BE2C (cell line): ENCODE measurements at places on chromosomes 4 and X.

DNA sequence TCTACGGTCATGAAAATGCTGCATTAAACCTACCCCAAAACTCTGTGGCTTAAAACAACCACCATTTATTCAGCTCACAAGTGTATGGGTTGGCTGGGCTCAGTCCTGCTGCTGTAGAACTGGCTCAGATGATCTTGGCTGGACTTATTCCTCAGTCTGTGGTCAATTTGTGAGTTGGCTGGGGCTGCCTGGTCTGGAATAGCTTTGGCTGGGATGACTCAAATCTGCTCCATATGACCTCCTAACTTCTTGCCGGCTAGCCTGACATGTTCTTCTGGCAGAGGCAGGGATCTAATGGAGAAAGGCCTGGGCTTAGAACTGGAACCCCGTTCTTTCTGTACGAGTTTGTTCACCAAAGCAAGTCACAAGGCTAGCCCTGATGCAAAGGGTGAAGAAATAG is 71.7 kb downstream of the CFAP299 start:
- DNase-seq: no peak

GRCh38 chrX:136021160-136021559 is 35.9 kb downstream of the SLC9A6 start:
- no peak for DNase-seq

DNA sequence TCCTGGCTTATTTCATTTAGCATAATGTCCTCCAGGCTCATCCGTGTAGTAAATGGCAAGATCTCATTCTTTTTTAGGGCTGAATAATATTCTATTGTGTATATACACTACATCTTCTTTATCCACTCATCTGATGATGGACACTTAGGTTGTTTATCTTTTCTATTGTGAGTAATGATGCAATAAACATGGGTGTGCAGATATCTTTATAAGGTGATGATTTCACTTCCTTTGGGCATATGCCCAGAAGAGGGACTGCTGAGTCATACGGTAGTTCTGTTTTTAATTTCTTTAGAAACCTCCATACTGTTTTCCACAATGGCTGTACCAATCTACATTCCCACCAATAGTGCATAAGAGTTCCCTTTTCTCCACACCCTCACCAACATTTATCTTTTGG is 317.6 kb upstream of the CNKSR2 start:
- DNase-seq: no peak

GRCh38 chr4:172152284-172152683 is 339.1 kb downstream of the GALNTL6 start:
- no peak for DNase-seq

- peak; percentile 50 for DNase-seq
Measured at GRCh38 chr4:1072830-1073446, 40.4 kb downstream of the RNF212 start.

DNA sequence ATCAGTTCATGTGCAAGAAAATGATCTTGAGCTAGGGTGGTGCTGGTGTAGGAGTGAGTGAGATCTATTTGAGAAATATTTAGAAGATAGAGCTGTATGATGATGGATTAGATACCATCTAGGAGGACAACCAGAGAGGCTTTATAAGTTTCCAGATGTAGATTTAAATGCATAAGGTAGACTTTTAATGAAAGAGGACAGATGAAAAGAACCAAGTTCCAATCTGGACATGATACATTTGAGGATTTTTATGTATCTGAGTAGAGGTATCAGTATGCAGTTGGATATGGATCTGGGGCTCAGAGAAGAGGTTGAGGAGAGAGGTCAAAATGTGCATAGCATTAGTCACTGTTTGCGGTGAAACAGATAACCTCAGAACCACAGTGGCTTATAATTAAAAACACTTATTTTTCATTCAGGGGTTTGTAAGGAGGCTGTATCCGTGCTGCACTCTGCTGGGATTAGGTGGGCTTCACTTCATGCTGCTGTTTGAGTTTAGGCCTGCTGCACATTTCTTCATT is 348.7 kb downstream of the BMPR1B start:
- DNase-seq: no peak

DNA sequence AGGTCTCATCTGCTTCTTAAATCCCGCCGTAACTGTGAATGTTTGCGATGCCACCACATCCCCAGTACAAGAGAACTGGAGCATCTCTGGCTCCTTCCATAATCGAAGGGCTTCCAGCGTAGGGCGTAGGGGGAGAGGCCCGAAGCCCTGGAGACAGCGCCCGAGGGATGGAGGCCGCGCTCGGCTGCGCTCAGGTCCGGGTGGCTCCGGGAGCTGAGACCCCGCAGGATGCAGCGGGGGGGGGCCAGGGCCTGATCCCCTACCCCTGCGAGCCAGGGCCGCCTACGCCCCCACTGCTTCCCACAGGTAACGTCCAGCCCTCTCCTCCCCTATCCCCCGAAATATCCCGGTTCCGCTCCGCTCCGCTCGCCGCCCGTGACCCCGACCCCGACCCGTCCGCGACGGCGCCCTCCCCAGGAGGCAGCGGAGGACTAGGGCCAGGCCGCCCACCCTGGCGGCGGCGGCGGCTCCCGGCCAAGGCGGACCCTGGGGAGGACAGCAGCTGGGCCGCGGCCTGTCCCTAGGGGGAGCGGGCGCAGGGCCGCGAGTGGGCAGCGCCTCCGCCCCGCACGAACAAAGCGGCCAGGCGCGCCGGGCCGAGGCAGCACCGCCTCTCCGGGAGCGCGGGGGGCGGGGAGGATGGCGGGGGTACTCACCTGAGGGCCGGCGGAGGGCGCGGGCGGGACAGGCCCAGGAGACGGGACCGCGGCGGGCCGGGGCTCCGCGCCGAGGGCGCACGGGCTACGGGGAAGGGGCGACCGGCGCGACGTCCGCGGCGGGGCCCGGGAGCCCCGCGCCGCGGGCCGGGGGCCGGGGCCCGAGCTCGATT is 723 bp downstream of the WDFY3 start:
- DNase-seq: peak; percentile 72

- no peak for DNase-seq
Measured at GRCh38 chrX:19870710-19871490, 16.5 kb downstream of the SH3KBP1 start.

DNA sequence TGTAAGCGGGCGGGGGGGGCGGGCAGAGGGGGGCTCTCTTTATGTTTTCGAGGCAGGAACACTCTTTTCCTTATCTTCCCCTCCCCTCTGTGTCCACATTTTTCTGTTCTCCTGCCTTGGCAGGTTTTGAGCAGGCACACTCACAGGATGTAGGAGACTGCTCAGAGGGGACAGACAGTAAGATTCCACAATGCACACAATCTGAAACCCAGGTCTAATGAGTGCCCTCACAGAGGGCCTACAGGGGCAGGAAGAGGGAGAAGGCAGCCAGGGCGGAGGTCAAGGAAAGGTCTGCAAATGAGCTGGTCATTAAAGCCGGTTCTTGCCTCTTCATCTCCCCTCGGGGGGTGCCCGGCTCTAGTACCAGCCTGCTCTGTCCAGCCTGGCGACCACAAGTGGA is 106.1 kb upstream of the ATP6AP2 start:
- DNase-seq: no peak

GRCh38 chrX:96820935-96821334 is 62.8 kb upstream of the RPA4 start:
- DNase-seq: no peak

DNA sequence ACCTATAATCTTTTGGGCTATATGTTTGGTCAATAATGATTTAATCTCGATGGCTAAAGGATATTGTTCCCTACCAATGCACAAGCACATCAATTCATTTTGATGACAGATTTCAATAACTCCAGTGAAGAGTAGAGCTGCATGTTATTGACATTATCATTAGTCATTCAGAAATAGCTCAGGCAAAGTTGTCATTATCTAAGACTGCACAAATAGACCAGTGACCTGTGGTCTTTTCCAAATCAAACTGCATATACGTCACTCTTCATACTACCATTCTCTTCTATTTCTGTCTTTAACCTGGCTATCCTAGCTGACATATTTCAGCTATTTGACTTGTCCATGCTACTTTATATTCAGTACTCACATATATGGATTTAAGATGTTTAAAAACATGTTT is 1050.8 kb downstream of the C4orf33 start:
- no peak for DNase-seq
